ENCODE measurements at places on chromosomes 3 and 15.

GRCh38 chr3:112557976-112558375 lies 3.8 kb downstream of the ATG3 start:
- DNase-seq: no peak

DNA sequence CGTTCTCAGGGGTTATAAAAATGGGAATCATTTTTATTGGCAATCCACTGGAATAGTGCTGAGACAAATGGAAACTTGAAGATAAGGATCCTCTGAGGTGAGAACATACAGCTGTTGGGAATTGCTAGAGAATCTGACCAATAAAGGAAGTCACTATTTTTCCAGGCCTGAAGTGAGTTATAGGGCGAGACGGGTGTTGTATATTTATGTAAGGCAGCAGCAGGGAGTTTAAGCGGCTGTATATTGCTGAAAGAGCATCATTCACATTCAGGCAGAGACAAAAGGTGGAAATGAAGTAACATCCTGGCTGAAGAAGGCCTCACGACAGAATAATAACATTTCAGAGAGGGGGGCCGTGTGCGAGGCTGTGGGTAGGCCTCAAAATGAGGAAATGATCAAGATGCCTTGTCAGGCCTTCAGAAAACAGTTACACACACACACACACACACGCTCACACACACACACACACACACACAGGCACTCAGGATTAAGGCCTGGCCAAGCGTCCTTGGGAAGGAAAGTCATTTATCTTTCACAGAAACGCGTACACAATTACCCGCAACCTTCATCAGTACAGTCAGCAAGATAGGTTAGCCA lies 964.9 kb upstream of the NR2F2 start:
- no peak for DNase-seq

DNA sequence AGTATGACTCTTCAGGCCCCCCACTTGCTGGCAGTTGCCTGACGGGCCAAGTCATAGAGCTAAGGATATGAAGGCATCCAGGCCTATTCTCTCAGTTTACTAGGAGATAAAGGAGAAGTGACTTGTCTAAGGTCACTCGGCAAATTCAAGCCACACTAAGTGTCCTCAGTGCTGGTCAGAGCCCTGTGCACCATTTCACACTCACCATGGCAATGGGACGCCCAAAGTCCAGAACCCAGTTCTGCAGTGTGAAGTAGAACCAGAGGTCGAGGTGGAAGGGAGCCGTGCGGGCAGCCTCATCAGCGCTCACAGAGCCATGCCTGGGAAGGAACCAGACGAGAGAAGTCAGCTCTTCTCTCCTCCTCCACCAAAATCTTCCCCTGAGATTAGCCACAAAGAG lies 11.2 kb downstream of the CLN6 start:
- DNase-seq: no peak

DNA sequence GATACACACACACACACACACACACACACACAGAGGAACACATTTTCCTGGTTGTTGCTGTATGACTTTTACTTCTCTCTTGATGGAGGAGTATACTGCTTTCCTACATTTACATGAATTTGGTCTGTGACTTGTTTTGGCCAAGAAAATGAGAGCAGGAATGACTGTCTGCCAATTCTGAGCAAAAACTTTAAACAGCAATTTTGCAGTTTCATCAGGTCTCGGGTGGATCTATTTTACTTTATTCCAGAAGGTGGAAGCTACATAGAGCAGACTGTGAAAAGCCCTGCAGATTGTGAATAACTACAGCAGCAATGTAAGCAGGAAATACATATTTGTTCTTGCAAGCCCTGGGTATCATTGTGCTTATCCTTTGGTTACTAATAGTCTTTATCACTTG lies 1350.0 kb upstream of the EPHA6 start:
- no peak for DNase-seq

GRCh38 chr3:69751074-69751476 lies 11.8 kb downstream of the MITF start:
- DNase-seq: no peak

- DNase-seq: no peak
Observed at GRCh38 chr3:184414418-184415202, 34.8 kb downstream of the CHRD start.

DNA sequence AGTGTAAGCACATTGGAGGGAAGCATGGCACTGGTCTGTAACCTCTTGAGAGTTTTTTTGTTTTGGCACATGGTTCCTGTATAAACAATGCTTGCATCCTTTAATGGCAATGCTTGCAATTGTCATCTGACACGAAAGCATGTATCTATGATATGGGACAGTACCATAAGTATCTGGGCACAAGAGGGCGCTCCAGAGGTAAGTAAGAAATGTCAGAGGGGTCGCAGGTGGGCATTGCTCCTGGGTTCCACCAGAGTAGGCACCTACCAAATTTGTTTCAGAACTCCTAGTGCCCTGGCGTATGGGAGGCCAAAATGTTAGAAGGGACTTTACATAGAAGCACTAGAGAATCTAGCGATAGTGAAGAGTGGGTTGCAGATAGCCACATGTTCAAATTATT lies 58.7 kb upstream of the BCHE start:
- DNase-seq: peak; percentile 5

DNA sequence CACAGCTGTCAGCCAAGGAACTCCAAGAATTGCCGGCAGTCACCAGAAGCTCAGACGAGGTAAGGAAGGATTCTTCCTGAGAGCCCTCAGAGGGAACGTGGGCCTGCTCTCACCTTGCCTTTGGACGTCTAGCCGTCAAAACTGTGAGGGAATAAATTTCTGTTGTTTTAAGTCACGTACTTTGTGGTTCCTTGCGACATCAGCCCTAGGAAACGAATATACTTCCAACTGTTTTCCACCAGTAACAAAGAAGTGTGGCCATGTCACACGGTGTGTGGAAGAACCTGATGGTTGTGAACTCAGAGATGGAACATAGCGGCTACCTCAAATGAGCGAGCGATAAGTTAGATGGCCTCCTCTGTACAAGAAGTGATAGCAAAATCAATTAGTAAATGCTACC lies 41.0 kb upstream of the B3GNT5 start:
- DNase-seq: no peak

- DNase-seq: no peak
Observed at GRCh38 chr15:45842151-45842550, 207.3 kb downstream of the SQOR start.

DNA sequence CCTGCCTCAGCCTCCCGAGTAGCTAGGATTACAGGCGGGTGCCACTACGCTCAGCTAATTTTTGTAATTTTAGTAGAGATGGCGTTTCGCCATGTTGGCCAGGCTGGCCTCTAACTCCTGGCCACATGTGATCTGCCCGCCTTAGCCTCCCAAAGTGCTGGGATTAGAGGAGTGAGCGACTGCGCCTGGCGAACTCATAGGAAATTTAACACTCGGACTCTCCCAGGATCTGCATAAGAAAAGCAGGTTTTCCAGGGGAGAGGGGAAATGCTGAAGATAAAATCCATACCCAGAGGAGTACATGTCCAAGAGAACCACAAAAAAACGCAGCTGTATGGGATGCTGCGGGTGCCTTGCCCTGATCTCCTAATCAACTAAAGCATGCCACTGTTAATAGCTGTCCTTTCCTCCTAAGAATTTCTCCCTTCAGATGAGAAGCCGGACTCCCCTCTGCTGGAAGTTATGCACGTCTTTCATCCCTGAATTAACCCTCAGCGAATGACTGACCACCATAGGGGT lies 25.3 kb upstream of the TGFBR2 start:
- DNase-seq: no peak

GRCh38 chr3:155495387-155495786 lies 201.9 kb upstream of the STRIT1 start:
- DNase-seq: peak; percentile 11
